ENCODE measurements at places on chromosomes 12 and 14. TPM values are rescaled to one million over a fixed set of nuclear protein-coding genes. Genes with fewer than 3 reads are reported as not detected.

The BICDL1 gene
- total RNA-seq, result 0.65 TPM

The KRT83 gene
- total RNA-seq, result not detected

The SLC6A13 gene
- 3.0 TPM for total RNA-seq

The GALNT8 gene
- not detected for total RNA-seq

The NEUROD4 gene
- not detected for total RNA-seq

The KRT77 gene
- not detected for total RNA-seq

The POLR3B gene
- 6.5 TPM for total RNA-seq

The RBP5 gene
- total RNA-seq, result not detected
